Stimulated activated CD8-positive, alpha-beta memory T cell treated with anti-CD3 and anti-CD28 coated beads, Interleukin-7, amount 100 ng/mL, for 1 hour (primary cell): ENCODE measurements at places on chromosomes 4 and X.

DNA sequence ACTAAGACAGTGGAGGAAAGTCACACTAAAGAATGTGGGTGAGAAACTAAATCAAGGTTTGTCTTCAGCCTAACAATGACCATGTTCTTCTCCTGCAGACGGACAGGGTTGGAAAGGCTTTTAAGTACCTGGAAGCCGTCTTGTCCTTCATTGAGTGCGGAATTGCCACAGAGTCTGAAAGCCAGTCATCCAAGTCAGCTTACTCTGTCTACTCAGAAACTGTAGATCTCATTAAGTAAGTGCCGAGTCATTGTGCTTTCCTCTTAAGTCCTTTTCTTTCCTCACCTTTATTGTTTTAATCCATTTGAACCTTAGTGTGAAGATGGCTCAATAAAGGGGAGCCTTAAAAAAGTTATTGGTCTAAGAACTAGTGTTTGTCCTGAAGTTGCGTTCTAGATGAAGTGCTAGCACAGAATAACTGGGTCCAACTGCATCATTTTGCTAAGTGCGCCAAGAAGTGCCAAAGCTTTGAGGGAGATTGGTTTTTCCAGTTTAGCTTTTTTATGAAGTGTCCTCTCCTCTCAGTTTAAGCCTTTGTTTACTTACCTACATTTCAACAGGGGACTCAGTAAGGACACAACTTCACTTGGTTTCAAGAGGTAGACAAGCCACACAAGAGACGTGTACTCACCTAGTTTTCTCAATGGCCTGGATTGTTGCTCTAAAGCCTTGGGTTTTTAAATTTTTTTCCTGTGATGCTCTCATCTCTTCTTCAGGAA, 89.3 kb downstream of the KLHL8 start:
- DNase-seq: no peak

GRCh38 chr4:156888762-156889161, 82.8 kb downstream of the PDGFC start:
- DNase-seq: no peak

- no peak for DNase-seq
These were observed 352.1 kb downstream of the KCNIP4 start for GRCh38 chr4:21596521-21596920.

DNA sequence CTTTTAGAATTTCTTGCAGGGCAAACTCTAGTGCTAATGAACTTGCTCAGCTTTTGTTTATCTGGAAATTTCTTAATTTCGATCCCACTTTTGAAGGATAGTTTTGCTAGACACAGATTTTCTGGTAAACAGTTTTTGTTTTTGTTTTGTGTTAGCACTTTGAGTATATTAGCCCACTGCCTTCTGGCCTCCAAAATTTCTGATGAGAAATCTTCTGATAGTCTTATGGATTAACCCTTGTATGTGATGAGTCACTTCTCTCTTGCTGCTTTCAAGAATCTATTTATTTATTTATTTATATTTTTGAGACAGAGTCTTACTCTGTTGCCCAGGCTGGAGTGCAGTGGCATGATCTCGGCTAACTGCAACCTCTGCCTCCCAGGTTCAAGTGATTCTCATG, 27.0 kb upstream of the GIMD1 start:
- no peak for DNase-seq

GRCh38 chr4:7341491-7342222, 93.1 kb downstream of the PSAPL1 start:
- DNase-seq: no peak

DNA sequence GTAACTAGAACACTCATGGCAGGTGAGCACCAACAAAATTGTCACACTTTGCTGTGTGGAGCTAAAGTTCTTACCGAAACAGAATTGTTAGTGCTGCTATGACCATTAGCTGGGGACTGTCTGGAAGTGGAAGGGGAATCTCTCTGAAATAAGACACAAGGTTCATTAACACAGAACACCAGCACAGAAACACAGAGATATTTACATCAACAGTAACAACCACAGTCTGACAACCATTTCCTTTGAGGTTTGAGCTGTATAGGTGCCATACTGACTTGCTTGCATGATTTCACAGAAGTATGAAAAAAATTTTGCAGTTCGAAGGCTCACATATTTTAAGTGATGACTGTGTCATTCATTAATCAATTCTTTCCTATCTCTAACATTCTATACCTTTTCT, 109.8 kb downstream of the NYX start:
- DNase-seq: no peak

GRCh38 chr4:53050361-53050774, 188.3 kb downstream of the RASL11B start:
- no peak for DNase-seq

DNA sequence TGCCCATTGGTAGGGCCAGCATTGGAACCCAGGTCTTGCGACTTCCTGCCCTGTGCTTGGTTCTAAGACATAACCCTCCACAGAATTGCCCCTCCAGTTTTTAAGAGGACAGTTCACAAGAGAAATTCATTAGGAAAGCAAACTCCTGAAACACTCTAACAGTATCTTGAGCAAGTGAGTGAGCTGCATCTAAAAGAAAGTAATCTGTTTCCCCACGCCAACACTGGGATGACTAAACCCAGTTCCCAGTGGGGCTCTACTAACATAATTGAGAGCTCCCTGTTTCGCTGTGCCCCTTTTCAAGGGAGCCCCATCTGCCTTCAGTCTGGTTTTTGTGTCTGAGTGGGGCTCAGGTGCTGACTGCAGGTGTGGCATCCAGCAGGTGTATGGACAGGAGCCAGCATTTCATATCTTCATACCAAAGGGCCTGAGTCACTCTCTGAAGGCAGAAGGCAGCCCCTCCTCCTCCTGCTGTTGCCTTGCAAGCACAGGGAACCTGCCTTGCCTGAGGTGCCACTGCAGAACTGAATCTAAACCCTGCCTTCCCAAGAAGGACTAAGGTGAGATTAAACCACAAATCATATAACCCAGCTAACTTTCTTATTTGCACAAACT, 8.0 kb downstream of the AMOT start:
- DNase-seq: no peak

- DNase-seq: no peak
These were observed 433.2 kb downstream of the STIM2 start for GRCh38 chr4:27293831-27294230.

GRCh38 chr4:168409089-168409801, 71.0 kb downstream of the DDX60L start:
- no peak for DNase-seq

DNA sequence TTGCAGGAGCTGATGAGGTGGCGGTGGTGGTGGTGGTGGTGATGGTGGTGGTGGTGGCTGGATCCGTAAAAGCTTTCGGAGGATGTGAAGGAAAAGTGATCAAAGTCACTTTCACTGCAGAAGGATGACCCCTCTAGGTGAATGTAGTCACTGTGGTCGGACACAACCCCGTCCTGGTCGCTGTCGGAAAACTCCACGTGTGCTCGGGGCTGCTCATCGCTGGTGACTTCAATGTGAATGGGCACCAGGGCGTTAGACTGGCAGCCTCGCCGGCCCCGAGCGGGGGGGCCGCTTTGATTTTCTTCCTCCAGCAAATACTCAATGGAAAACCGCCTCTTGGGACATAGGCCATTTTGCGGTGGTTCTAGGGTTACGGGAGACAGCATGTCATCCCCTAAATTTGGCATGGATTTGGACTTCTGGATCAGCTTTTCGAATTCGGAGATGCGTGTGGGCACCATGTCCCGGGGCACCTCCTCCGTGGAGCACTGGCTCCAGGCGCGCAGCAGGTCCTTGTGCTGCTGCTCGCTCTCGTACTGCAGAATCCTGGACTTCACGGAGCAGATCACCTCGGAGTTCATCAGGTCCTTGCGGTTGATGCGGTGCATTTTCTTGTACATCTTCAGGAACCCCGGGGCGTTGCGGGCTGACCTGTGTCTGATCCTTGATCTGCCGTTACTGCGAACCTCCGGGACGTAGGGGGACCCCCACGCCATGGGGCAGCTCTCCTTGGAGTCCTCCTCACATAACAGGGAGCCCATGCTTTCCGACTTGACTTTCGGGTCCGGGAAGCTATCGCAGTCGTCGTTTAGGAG, 88.3 kb upstream of the PDLIM3 start:
- no peak for DNase-seq

GRCh38 chr4:122346036-122346435, 32.8 kb upstream of the ADAD1 start:
- DNase-seq: no peak

DNA sequence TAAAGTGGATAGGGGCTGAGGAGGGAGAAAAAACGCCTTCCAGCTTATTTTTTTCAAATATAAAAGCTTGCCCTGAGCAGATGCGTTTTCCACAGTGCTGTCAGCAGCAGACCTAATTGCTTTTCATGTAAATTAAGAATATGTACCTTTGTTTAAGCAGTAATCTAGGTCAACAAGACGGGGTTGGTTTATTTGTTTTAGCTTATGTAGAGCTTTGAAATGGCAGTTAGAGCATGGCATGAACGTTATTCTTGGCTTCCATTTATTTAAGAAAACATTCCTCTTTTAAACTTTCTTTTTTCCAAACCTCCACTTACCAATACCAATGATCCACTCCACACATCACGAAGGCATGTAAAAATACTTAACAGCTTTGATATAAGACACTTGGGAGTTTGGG, 220.3 kb upstream of the TENM3 start:
- no peak for DNase-seq

- no peak for DNase-seq
These were observed 11.1 kb downstream of the ITIH6 start for GRCh38 chrX:54786967-54787366.

DNA sequence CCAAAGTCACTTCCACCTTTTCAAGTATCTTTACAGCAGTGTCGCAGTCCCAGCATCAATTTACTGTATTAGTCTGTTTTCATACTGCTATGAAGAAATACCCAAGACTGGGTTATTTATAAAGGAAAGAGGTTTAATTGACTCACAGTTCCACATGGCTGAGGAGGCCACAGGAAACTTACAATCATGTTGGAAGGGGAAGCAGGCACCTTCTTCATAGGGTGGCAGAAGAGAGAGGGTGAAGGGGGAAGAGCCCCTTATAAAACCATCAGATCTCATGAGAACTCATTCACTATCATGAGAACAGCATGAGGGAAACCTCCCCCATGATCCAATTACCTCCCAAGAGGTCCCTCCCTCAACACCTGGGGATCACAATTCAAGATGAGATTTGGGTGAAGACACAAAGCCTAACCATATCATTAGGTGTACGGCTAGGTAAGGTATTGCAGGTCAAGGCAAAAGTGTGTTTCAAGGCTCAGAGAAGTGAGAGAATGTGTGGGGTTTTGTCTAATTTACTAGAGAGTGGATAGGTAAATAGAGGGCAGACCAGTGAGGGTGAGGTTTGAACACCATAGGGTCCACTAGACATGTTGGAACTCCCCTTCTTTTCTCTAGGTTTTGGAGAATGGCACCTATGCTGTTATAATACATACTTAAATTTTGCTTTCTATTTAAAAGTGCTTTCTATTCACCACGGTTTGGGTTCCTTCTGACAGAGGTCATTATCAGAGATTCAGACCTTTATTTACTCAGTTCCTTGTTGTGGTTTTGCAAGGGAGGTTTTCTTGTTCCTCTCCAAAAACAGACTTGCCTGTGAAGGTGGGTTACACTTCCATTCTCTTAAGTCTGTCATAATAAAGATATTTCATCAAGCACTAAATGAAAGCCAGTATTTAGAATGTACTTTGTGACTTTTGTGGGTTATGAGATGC, 186.6 kb downstream of the CPEB2 start:
- DNase-seq: no peak

DNA sequence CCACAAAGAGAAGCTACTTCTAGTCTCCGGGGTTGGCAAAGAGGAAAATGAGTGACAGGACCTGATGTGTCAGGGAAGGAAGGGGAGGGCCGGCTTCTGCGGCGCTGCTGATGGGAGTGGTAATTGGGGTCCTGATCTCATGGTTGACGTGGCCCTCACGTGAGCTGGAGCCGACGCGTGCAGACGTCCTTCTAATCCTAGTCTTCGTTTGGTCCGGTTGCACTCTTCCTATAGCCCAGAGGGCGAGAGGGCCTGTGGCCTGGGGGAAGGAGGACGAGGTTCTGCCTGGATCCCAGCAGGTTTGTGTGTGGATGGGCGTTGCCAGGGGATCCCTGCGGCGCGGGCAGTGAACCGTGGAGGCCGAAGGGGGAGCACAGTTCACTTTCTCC, at the start of gene ARMCX1:
Gene ARMCX1, plus strand, starts transcription at position 186 of the 389 bp plus-strand sequence. CDS start 2,384 bp downstream, outside the sequence.
- DNase-seq: no peak

GRCh38 chr4:137526681-137527080, 5.6 kb downstream of the PCDH18 start:
- DNase-seq: no peak

DNA sequence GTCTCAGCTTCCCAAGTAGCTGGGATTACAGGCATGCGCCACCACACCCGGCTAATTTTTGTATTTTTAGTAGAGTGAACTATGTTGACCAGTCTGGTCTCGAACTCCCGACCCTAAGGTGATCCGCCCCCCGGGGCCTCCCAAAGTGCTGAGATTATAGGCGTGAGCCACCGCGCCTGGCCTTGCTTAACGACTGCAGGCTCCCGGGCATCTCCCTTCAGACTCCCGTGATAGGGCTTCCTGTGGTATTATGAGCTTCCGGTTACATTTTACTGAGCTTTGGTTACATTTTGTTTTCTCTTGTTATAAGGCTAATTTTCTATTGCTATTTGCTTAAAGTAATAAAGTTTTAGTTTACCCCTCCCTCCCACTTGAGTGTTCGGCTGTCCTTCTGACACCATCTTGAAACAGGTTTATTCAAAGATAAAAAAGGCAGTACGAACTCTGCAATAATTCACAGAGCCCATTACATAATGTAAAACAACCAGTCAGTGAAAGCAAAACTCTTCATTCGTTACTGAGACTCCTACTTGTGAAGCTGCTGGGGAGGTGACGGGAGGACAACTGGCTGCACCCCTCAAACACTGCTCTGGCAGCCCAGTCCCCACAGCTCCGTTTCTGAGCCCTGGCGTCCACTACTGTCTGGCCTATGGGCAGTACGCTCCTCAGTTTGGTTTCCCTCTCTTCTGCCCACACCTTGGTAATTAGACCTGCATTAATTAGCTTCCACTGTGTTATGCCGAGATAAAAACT, 795.7 kb upstream of the SLIT2 start:
- no peak for DNase-seq

DNA sequence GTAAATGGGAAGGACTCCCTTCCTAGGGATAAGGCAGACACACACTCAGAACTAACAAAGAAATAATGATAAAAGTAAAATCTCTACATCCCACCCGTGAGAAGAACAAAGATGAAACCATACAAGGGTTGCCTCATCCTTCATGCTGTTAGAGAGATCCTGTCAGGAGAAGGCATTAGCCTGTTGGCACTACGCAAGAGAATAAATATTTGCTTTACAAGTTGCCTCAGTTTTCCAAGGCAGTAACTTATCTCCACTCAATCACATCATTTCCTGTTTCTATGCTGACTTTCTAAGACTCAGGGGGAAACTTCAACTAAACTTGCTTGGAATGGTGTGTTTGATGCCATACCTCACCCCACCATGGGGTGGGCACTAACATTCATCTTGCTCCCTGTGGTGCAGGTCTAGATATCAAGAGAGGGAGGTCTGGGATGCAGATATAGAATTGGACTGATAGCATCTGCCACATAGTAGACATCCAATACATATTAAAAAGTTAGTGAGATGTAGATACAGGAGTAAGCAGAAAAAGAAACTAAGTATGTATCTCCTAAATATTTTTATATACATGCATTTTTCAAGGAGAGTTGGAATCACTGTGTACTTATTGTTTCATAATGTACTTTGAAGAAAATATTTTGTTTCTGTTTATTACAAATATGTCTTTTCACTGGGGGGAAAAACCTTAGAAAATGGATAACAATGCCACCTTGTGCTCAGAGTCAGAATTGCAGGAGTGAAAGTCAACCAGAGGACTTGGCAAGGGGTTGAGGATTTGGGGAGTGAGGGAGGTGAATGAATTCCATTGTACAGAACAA, 57.2 kb upstream of the BEX4 start:
- no peak for DNase-seq

- no peak for DNase-seq
These were observed 17.7 kb upstream of the TMEM154 start for GRCh38 chr4:152697284-152698088.

- no peak for DNase-seq
These were observed 11.3 kb upstream of the PLAC1 start for GRCh38 chrX:134669378-134670098.
